ENCODE measurements at places on chromosomes 1 and 21.
A peak's percentile ranks its signal among the peaks of the same experiment; 100 is the strongest.

DNA sequence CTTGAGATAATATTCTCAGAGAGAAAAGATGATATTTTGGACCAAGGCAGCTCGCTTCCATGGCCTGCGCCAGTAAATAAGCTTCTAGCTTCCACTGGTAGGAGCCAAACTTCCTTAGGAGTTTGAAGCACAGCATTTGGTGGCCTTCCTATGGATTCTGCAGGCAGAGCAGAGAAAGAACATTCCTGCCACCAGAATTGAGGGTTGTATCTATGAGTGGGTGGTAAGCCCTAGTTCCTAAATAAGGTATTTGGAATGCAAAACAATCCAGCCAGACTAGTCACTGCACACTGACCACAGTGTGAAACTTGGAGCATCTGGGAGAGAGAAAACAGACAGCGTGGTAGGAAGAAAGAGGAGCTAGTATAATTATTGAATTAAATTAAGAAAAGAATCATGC lies 54.1 kb upstream of the BCAR3 start:
- DNase-seq, result no peak

DNA sequence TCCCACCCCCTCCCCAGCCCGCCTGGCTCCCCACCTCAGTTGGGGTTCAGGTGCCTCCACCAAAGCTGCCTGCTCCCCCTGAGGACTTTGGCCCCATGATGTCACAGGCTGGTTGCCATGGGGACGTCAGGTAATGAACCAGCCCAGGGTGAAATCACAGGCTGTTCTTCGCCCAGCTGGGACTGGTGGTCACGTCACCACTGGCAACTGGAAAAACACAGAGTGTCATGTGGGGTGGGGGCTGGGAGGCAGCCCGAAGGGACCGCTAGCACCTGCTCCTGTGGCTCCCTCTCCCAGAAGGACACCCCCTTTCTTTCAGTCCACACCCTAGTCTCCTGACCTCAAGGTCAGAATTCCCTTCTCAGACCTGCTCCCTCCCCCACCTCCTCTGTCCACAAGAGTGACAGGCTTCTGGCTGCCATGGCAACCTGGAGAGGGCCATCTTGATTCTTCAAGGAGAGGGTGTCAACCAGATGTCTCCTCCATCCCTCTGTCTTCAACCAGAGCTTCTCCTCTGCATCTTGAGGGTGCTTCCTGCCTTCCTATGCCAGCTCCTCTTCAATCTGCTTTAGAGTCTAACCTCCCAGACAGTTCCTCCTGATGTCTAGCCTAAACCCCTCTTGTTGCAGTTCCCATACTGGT lies 6.2 kb downstream of the FAM131C start:
- DNase-seq, result no peak

DNA sequence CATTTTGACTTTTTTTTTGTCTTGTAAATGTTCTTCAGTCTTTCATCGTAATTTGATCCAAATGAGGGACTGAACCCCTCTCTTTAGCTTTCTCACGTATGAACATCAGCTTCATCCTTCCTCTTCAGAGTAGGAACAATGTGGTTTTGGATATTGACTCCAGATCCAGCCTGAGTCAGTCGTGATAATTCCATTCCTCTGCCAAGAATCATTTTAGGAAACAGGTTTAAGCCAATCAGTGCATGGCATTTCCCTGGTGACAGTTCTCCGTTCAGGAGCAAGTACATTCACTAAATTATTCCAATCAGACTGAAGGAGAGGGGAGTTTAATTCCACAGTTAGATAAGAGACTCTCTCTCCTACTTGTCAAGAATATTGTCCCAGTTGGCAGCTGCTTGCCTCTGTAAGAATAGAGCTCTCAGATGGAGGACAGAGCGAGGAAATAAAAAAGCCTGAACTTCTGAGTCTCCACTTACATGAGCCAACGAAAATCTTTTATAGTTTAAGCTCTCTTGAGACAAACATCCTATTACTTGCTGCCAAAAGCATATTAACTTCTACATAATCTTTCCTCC lies 18.6 kb downstream of the RHOU start:
- DNase-seq, result no peak

GRCh38 chr1:109803901-109804331 lies 40.2 kb upstream of the EPS8L3 start:
- no peak for DNase-seq

DNA sequence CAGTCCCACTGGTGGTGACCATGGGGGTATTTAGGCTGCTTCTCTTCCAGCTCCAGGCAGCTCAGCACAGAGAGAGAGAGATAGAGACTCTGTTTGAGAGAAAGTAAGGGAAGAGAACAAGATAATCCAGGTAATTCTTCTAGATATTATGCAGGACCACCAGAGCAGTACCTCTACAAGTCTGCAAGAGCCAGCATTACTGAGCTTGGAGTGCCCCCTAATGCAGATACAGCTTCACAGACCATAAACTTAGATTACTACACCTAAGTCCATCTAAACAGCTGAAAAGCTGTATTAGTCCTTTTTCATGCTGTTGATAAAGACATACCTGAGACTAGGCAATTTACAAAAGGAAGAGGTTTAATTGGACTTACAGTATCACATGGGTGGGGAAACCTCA lies 570.3 kb downstream of the LRRIQ3 start:
- DNase-seq, result no peak

- DNase-seq, result no peak
Observed at GRCh38 chr21:43345746-43346409, 81.1 kb downstream of the SIK1 start.

GRCh38 chr1:156200044-156200443 lies 6.1 kb downstream of the SLC25A44 start:
- no peak for DNase-seq

- DNase-seq, result no peak
Observed at GRCh38 chr1:29719253-29719652, 482.9 kb downstream of the PTPRU start.

GRCh38 chr1:198794498-198794897 lies 155.7 kb downstream of the PTPRC start:
- DNase-seq, result no peak

GRCh38 chr1:155049651-155050559 lies 1.2 kb upstream of the ADAM15 start:
- DNase-seq, result no peak

GRCh38 chr1:181551249-181551648 lies 67.9 kb downstream of the CACNA1E start:
- no peak for DNase-seq

DNA sequence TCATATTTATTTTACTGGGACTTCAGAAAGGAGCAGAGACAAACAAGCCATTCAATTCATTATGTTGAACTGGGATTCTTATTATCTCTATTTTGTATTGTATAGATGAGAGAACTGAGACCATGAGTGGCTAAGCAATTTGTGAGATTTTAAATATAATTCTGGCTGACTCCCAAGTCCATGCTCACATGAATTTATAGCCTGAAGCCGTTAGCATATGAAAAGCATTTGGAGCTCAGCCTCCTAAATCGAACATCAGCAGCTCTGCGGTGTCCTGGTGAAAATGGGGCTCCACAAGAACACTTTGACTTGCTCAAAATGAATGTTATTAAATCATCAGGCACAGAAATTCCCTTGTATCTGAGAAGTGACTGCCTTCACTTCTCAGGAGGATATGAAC lies 96.8 kb upstream of the DPT start:
- no peak for DNase-seq

- no peak for DNase-seq
Observed at GRCh38 chr1:69649383-69649990, 81.8 kb downstream of the LRRC7 start.

- no peak for DNase-seq
Observed at GRCh38 chr21:42319376-42319775, 4.2 kb upstream of the TFF3 start.

- DNase-seq, result no peak
Observed at GRCh38 chr1:245197121-245197520, 42.3 kb downstream of the KIF26B start.

GRCh38 chr1:183633676-183634343 lies 1.8 kb downstream of the ARPC5 start:
- DNase-seq, result peak; percentile 79

DNA sequence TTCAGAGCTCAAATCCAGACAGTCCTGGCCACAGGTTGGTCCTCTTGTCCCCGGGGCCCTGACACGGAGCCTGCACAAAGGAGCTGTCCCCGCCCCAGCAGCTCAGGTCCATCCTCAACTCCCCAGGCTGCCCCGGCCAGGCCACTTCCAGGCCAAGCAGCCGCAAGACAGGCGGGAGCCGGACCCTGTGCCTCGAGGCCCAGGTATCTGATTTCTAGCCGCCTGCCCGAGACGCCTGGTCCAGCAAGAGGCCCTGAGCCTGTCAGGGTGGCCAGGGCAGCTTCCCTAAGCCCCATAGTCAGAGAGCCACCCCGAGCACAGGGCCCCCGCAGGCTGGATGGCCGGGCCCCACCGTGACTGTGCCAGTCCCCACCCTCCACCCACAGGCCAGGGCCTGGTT lies 165.3 kb downstream of the PRDM16 start:
- no peak for DNase-seq

DNA sequence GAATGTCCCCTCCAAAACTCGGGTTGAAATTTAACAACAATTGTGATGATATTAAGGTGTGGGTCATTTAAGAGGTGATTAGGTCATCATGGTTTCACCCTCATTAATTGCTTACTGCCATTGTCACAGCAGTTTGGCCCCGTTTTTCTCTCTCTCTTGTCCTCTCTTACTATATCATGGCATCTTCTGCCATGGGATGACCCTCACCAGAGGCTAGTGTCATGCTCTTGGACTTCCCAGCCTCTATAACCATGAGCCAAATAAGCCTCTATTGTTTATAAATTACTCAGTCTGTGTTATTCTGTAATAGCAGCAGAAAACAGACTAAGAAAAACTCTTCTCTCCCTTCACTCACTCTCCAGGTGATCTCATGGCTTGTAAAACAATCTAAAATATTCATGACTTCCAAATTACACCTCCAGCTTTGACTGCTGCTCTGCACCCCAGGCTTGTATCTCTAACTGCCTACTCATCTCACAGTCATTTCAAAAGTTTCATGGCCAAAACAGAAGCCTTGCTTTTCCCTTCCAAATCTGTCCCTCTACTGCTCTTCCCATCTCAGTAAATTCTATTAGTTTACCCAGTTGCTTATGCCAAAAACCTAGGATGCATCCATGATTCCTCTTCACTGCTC lies 9.4 kb upstream of the FAM76A start:
- no peak for DNase-seq

DNA sequence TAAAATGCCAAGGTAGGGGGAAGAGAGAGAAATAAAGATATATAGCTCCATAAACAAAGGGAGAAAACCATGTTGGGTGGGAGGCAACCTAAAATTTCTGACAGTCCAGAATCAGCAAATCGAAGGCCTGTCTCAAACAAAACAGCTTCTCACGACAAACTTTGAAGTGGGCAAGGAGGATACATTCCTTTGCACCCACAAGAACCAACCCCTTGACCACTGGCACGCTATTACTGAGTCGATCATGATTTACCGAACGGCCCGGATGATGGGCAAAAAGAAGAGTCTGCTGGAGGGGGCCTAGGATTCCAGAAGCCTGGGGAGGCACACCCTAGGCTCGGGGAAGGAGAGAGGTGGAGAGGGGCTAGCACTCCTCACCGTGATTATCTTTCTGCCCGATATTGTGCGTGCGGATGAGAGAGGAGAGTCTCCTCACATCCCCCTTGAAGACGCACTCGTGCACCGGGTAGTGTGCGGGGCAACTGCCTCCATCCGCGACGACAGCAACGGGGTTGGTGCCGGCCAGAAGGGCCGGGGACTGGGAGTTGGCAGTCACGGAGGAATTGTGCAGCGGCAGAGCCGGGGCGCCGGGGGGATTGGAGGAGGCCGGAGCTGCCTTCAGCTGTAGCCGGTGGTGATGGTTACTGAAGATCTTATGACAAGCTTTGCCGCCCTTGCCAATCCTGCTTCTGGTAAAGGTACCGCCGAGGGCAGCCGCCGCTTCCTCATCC lies 756 bp downstream of the ANKRD13C start:
- DNase-seq, result no peak

DNA sequence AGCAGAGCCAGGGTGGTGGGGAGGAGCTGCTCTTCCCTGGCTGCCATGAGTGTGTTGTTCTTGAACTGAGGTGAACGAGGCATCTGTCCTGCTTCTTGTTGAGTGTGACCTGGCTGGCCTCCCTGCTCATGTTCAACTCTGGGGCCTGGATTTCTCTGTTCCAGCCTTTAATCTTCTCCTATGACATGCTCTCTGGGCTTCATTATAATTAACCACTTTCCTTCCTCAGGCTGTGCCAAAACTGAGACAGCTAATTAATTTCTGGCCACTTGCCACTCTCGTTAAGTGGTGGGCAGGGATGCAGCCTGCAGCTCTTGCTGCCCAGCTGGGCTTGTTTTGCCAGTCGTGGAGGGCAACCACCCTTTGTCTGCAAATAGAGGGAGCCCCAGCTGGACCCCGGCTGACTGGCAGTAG lies 23.3 kb downstream of the OPRD1 start:
- peak; percentile 90 for DNase-seq

- no peak for DNase-seq
Observed at GRCh38 chr21:33984021-33984481, 68.4 kb upstream of the ATP5PO start.

DNA sequence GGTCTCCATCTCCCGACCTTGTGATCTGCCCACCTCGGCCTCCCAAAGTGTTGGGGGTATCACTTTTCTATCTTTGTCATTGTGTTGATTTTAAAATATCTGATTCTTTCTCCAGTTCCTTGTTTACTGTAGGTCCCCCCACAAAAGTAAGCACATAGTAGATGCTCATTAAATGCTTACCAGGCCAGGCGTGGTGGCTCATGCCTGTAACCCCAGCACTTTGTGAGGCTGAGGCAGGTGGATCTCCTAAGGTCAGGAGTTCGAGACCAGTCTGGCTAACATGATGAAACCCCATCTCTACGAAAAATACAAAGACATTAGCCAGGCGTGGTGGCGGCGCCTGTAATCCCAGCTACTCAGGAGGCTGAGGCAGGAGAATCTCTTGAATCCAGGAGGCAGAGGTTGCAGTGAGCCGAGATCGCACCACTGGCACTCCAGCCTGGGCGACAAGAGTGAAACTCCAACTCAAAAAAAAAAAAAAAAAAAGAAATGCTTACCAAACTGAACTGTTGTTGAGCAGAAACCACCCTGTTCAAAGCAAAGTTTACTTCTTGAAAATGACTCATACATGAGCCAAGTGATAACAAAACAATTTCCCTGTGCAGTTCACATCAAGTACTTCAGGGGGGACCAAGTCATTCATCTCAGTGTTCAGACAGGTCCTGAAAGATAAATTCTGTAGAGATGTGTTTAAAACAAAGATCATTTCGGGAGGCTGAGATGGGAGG lies 24.3 kb upstream of the NID1 start:
- DNase-seq, result no peak

- DNase-seq, result no peak
Observed at GRCh38 chr1:11272544-11272831, 510 bp upstream of the UBIAD1 start.

GRCh38 chr1:62295921-62296491 lies 23.2 kb downstream of the KANK4 start:
- no peak for DNase-seq

- no peak for DNase-seq
Observed at GRCh38 chr1:89998306-89998705, 3.4 kb downstream of the ZNF326 start.

GRCh38 chr1:157439302-157439954 lies 112.9 kb downstream of the FCRL5 start:
- no peak for DNase-seq

- no peak for DNase-seq
Observed at GRCh38 chr1:165884009-165884689, 56.7 kb downstream of the UCK2 start.

Measured in NCI-H446 treated with DMSO at 0.1 percent for 48 hours (cell line).